Cortex of kidney (tissue), 1 donor: ENCODE measurements at places on chromosomes 4 and X.

GRCh38 chr4:120007191-120007871 lies 59.3 kb downstream of the MAD2L1 start:
- DNase-seq, result no peak

DNA sequence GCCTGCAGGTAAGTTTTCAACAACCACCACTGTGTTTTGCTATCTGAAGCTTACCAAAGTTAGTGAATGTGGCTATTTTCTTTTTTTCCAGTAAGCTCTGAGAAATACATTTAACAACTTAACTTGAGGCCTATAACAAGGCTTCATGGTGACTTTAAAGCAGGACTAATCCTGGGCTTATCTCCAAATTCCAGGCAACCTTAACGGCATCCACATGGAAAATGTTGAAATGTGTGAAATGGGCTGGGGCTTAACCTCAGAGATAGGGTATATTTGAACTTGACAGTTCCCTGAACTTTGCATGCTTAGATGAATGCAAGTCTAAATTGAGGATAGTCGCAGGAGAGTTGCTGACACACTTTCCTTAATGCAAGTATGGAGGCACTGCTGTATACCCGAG lies 539.2 kb downstream of the GALNTL6 start:
- no peak for DNase-seq

DNA sequence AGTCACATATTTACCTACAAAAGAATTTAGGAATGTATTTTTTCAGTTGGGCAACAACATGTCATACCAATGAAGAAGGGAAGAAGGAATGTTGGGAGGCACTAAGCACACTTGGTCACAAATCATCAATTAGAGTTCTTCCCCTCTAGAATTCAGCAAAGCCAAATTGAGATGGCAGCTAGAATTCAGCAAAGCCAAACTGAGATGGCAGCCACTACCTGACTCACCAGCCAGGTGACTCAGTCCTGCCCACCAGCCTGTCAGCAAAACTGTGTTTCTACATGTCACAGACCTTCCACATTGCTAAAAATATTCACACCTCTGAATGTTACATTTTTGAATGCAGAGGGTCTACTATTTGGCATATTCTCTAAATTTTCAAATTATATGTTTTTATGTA lies 63.2 kb upstream of the NOCT start:
- no peak for DNase-seq

GRCh38 chrX:10569946-10570345 lies 50.4 kb downstream of the MID1 start:
- DNase-seq, result no peak

DNA sequence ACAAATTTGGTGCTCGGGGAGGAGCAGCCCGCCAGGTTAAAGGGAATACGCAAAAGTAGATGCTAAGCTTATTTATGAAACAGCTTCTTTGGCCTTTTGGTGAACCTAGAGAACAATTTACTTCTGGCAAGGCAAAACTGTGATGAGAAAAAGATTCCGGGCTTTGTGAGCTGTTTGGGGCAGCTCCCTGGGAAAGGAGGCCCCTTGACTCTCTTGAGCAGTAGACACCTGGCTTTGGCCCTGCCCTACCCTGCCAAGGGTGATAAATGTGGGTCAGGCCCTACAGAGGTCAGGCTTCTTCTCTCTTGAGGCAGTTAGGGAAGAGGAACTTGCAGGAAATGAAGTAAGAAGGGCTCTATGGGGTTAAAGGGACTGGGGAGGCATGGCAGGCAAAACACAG lies 509.6 kb downstream of the MID1IP1 start:
- DNase-seq, result no peak

- no peak for DNase-seq
These were observed 51.5 kb downstream of the IL1RAPL1 start for GRCh38 chrX:28638775-28639174.

- no peak for DNase-seq
These were observed 147.2 kb upstream of the WDFY3 start for GRCh38 chr4:85113706-85114105.

DNA sequence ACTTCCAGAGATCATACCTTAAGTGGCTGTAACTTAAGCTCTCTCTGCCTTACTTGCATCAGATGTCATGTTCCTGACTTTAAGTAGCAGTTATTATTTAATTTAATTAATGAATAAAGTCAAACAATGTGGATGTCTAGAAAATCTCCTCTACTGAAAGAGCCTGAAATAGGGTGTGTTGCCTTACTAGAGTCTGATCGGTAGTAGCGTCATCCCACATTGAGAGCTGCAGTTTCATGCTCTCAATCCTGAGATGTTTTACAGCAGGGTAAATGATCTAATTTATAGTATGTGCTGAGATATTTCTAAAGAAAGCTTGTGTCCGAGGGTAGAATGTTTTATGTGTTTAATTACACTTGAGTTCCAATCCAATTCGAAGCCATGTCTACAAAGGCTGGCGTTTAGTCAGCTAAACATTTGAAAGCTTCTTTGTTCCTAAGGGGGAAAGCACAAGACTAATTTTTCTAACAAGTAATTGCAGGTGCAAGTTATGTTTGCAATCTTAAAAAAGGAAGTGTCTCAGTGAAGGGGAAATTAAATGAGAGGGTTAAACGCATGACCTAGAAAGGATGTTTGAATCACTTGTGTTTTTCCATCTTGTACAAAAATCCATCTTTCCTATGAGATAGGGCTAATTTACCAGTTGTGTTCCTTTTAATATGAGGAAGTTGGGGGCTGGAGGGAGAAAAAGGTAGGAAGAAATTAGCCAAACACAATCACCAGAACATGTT lies 391.0 kb upstream of the MAGEB2 start:
- no peak for DNase-seq

DNA sequence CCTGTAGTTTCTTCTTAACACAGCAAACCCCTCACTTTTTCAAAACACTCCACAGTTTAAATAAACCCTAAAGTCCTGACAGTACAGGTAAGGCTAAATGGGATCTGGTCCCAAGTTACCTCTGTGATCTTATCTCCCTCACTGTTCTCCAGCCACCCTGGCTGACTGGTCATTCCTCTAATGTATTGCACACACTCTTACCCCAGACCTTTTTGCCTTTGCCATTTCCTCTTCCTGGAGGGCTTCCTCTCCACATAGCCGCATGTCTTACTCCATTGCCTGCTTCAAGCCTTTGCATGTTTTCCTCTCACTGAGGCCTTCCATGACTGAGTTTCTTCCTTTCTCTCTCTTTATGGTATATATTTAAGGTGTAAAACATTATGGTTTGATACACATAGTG lies 19.5 kb upstream of the ANXA3 start:
- no peak for DNase-seq

DNA sequence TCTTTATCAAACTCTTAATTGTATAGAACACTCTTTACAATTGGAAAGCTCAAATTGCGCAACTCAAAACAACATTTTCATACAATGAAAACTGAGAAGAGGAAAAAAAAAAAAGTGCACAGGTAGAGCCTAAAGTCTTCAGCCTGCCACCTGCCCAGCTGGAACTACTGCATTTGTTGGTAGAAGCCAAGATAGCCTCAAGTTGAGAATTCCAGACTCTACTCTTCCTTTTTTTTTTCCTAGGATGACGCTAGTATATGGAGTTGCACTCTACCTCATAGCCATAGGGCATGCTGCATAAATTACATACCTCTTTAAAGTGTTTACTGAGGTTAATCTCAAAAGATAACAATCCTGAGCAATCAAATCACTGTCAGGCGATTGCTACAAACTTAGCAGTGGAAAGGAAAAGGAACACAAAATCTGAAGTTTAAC lies 13.6 kb downstream of the ABCG2 start:
- DNase-seq, result no peak

- no peak for DNase-seq
These were observed 365.2 kb downstream of the PRDM5 start for GRCh38 chr4:120557372-120557771.

- no peak for DNase-seq
These were observed 6.5 kb upstream of the EXOSC9 start for GRCh38 chr4:121794505-121795188.

- DNase-seq, result no peak
These were observed 36.9 kb downstream of the WDR17 start for GRCh38 chr4:176102414-176103063.

DNA sequence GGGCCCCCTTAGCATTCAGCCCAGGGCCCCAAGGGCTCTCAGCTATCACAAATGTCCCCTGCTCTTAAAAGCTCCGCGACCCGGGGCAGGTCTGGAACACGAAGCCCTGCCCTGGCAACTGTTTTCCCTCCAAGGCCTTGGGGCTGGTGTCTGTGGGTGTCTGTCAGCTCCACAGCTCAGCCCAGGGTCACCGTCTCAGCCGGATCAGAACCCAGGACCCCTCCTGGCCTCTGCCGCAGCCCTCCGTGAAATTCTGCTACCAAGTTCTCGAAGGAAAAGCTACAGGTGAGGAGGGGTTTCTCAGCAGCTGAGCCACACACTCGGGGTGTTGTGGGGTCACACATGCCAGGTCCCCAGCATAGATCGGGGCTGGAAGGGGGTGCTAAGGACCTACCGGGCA lies 61.2 kb downstream of the ACOX3 start:
- no peak for DNase-seq

- DNase-seq, result no peak
These were observed 41.6 kb upstream of the XIAP start for GRCh38 chrX:123818243-123818642.
